Thymus (tissue), 14 donors: ENCODE measurements at places on chromosomes 2 and 18.

- H3K27ac ChIP-seq: no peak overlapping the region
- no peaks in the 10 kb centered on the region for H3K4me1 ChIP-seq
- no peak overlapping the region for H3K4me3 ChIP-seq
- DNase-seq: no peak
- H3K36me3 ChIP-seq: peaks cover 15% of the 10 kb centered on the region
- no peaks in the 10 kb centered on the region for H3K27me3 ChIP-seq
Measured at GRCh38 chr2:238247002-238247822, 7.4 kb upstream of the HES6 start.

DNA sequence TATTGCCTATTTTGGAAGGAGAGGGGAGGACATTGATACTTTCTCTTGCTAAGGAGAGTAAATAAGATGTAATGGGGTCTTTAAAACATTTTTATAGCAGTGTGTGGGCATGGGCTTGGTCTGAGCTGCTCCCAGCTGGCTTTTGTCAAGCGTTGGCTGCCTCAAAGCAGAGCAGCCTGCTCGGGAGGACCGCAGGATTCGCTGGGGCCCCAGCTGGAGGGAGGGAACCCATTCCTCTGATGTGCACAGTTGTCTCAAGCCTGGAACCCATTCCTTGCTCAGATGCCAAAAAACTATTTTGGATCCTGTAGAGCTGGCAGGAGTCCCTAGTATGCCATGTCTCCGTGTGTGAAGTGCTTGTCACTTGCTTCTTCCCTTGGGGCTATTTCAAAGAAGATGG is 59.4 kb upstream of the RMDN2 start:
- DNase-seq: no peak
- H3K27me3 ChIP-seq: no peaks in the 10 kb centered on the region
- H3K4me3 ChIP-seq: no peak overlapping the region
- H3K36me3 ChIP-seq: no peaks in the 10 kb centered on the region
- H3K27ac ChIP-seq: no peak overlapping the region

DNA sequence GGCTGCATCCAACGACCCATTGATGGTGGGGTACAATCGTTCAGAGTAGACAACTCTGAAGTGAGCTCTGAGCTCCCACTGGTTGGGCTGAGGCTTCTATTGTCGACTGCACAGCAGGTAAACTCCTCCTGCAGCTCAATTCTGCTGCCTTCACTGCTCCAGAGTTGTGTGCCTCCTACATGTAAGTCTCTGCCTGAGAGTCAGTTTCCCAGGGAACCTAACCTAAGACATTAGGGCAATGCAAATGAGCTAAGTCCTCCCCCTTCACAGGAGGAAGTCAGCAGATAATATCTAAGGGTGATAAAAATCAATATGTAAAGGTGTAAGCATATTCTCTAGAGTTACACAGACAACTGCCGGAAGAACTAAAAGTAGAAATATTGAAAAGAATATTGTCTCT is 22.5 kb upstream of the ACYP2 start:
- H3K27me3 ChIP-seq: no peaks in the 10 kb centered on the region
- H3K36me3 ChIP-seq: no peaks in the 10 kb centered on the region
- H3K27ac ChIP-seq: peak overlapping the region; percentile 40
- peaks cover 12% of the 10 kb centered on the region for H3K4me1 ChIP-seq
- H3K4me3 ChIP-seq: no peak overlapping the region
- DNase-seq: peak; percentile 36

DNA sequence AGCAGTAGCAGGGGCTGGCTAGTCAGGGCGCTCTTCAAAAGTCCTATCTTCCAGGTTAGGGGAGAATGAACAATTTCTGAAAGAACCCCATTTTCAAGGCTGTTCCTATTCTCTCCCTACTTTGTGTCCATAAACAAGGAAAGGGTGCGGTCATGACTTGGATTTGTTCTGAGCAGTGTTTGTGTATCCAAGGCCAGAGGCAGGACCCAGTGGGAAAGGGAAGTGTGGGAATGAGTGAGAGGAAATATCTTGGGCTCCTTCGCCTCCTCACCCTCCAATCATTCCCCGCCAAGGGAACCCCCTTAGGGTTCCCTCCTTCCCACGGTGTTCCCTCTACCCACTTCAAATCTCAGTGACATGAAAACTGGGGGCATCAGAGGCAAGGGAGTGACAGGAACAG is 25.5 kb upstream of the SPTBN1 start:
- H3K27me3 ChIP-seq: no peaks in the 10 kb centered on the region
- H3K36me3 ChIP-seq: no peaks in the 10 kb centered on the region
- H3K4me3 ChIP-seq: no peak overlapping the region
- peaks cover 10% of the 10 kb centered on the region for H3K4me1 ChIP-seq
- H3K27ac ChIP-seq: peak overlapping the region; percentile 39
- DNase-seq: no peak

DNA sequence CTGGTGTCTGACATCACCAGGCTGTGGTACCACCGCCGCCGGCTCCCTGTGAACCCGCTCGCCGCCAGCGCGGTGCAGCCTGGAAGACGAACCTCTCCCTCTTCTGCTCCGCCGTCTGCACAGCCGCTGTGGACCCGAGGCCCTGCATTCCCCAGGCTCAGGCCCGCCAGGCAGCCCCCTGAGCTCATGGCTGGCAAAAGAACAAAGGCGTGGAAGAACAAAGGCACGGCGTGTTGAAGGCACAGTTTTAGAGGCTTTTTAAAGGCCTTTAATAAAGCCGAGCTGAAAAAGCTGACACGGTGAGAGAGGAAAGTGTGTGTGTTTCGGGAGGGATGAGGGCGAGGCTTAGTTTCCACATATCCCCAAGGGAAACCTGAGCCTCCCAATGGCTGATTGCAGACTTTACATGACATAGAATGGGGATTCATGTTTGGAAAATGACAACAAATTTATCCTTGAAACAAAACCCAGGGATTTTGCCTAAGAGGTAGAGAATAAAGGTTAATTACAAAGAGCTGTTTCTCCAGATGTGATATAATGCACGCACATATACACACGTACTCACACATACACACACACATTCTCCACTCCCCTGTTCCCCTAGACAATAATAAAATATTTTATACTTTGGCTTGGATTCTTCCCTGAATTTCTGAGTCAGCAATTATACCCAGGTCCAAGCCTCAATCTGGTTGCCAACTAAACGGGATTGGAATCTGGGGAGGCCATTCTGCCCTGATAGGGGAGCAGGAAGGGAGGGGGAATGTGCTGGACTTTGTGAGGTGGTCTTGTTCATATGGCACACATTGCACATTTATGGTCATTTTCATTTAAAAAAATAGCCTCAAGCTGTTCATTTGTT is 39.7 kb downstream of the RFX8 start:
- no peak for DNase-seq
- peaks cover 2% of the 10 kb centered on the region for H3K36me3 ChIP-seq
- no peak overlapping the region for H3K4me3 ChIP-seq
- peaks cover 14% of the 10 kb centered on the region for H3K4me1 ChIP-seq
- no peaks in the 10 kb centered on the region for H3K27me3 ChIP-seq

- H3K36me3 ChIP-seq: no peaks in the 10 kb centered on the region
- no peak overlapping the region for H3K4me3 ChIP-seq
- no peaks in the 10 kb centered on the region for H3K4me1 ChIP-seq
Measured at GRCh38 chr18:69584429-69584828, 183.7 kb downstream of the DOK6 start.

DNA sequence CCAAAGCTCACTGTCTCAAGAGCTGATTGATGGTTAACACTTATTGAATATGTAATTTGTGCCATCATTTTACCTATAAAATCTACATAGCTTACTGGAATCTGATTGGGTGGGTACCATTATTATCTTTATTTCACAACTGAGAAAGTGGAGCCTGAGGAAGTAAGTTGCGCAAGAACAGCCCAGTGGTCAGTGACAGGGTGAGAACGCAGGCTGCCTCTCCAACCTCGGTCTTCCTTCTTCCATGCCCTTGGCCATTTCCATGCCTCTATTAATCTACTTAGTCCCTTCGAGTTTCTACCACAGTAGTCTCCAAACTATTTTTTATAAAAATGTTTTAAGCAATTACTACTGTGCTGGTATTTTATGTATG is 390.9 kb upstream of the VWC2L start:
- no peaks in the 10 kb centered on the region for H3K27me3 ChIP-seq
- no peak overlapping the region for H3K27ac ChIP-seq
- no peaks in the 10 kb centered on the region for H3K4me1 ChIP-seq
- no peak overlapping the region for H3K4me3 ChIP-seq
- no peak for DNase-seq

DNA sequence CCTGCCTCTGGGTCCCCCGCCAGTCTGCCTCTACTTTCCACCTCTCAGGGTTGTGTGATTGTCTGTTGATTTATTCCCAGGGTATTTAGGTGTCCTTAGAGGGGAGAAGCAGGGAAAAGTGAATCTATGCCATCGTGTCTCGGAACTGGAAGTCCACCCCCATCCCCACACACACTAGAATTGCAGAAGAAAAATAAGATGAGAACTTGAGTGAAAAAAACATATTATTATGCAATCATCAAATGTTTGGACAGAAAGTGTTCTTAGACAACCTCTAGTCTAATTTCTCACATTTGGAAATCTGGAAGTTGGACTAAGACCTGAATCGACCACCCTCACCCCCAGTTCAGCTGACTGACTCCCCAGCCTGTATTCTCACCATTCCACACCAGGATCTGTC is 14.1 kb upstream of the CASP8 start:
- H3K27me3 ChIP-seq: no peaks in the 10 kb centered on the region
- no peak for DNase-seq
- H3K4me1 ChIP-seq: peaks cover 6% of the 10 kb centered on the region
- H3K36me3 ChIP-seq: no peaks in the 10 kb centered on the region
- no peak overlapping the region for H3K4me3 ChIP-seq
- H3K27ac ChIP-seq: no peak overlapping the region

DNA sequence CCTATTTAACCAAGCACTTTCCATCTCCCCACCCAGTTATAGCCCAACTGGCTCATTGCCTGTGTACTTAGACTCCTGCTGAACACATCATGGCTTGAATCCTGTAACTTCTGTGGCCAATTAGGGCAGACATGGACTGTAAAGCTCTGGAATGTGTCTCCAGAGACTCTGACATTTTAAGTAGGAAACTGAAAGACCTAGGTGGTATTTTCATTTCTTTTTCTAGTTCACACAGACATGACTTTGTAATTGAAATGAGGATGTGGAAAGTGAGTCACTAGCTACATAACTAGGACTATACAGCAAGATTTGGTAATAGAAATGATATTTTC is 12.2 kb downstream of the DOK1 start:
- no peaks in the 10 kb centered on the region for H3K36me3 ChIP-seq
- H3K4me1 ChIP-seq: no peaks in the 10 kb centered on the region
- no peak overlapping the region for H3K4me3 ChIP-seq
- no peak overlapping the region for H3K27ac ChIP-seq
- no peak for DNase-seq

DNA sequence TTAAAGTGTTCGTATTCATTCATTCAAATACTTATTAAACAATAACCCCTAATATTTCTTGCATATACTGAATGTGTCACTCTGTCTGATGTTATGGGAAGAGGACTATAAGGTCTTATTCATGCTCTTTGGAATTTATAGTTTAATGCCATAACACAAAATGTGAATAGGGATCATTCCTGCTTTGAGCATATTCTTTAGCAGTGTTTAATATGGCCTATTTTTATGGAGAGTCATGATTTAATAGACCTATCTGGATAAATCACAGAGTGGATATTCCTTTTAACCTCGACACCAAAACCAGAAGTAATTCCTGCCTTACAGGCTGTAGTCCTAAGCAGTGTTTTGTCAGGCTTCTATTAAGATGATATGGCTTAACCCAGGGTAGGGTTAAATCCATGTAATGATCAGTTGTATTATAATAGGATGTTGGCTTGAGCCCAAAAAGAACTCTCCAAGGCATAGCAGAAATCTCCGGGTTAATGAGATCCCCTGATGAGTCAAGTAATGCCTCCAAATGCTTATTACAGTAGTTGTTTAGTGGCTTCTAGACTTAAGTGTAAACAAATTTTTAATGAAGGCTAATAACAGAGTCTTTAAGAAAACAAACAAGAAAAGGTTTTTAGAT is 54.3 kb downstream of the GULP1 start:
- no peak overlapping the region for H3K4me3 ChIP-seq
- H3K27me3 ChIP-seq: no peaks in the 10 kb centered on the region
- no peaks in the 10 kb centered on the region for H3K4me1 ChIP-seq

DNA sequence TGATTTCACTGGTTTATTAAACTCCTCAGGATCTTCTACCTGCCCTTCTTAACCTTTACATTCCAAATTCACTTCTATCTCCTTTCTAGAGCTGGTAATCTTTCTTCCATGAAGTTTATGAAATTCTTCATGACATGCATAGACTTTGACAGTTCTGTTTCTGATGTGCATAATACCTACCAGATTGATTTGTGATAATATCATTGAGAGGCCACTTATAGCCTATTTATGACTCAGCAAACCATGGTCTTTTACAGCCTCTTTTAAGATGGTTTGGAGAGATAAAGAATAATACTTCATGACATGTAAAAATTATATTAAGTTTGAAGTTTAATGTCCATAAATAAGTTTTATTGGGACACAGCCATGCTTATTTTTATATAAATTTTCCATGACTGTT is 14.0 kb downstream of the SCN2A start:
- no peak for DNase-seq
- no peak overlapping the region for H3K27ac ChIP-seq
- no peaks in the 10 kb centered on the region for H3K36me3 ChIP-seq

GRCh38 chr2:231347081-231347480 is 48.4 kb upstream of the B3GNT7 start:
- DNase-seq: no peak
- H3K36me3 ChIP-seq: no peaks in the 10 kb centered on the region
- H3K4me1 ChIP-seq: no peaks in the 10 kb centered on the region
- H3K27me3 ChIP-seq: no peaks in the 10 kb centered on the region
- H3K4me3 ChIP-seq: no peak overlapping the region

GRCh38 chr2:43831543-43832294 is 6.9 kb downstream of the ABCG5 start:
- no peak for DNase-seq
- no peaks in the 10 kb centered on the region for H3K4me1 ChIP-seq
- no peaks in the 10 kb centered on the region for H3K36me3 ChIP-seq
- H3K27ac ChIP-seq: no peak overlapping the region
- no peak overlapping the region for H3K4me3 ChIP-seq

GRCh38 chr2:236334122-236334876 is 70.1 kb upstream of the ASB18 start:
- H3K4me3 ChIP-seq: no peak overlapping the region
- no peak for DNase-seq
- peaks cover 4% of the 10 kb centered on the region for H3K27me3 ChIP-seq
- no peaks in the 10 kb centered on the region for H3K4me1 ChIP-seq
- H3K27ac ChIP-seq: no peak overlapping the region
- no peaks in the 10 kb centered on the region for H3K36me3 ChIP-seq

DNA sequence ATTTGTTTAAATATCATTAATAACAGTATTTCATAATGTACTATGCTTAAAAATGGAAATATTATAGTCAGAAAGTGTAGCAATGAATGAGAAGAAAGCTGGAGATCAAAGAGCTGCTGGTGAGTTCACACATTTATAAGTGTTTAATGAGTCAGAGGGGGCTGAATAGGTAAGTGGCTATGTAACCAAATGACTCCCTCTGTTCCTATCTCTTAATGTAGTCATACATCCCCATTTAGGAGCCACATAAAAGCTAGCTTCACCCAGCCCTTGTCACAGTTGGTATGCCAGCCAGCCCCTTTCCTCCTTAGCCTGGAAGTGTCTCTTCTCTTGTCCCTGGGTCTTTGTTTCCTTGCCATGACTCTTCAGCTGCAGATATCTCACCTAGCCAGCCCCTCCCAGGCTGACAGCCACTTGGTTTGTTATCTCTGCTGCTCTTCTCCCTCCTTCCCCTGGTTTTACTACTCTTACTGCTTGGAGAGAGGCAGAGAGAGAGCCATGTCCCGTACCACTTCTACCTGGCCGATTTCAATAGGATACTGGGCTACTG is 438.6 kb upstream of the HNMT start:
- H3K27ac ChIP-seq: no peak overlapping the region
- H3K4me3 ChIP-seq: no peak overlapping the region
- DNase-seq: no peak
- H3K27me3 ChIP-seq: no peaks in the 10 kb centered on the region
- H3K36me3 ChIP-seq: no peaks in the 10 kb centered on the region

- H3K27ac ChIP-seq: no peak overlapping the region
- DNase-seq: no peak
Measured at GRCh38 chr2:165640247-165640929, 153.7 kb downstream of the GALNT3 start.
